Activated CD8-positive, alpha-beta memory T cell treated with anti-CD3 and anti-CD28 coated beads for 36 hours (primary cell): ENCODE measurements at places on chromosomes 4 and X. TPM values are rescaled to one million over a fixed set of nuclear protein-coding genes. Genes with fewer than 3 reads are reported as not detected.

SERTM2 gene
- total RNA-seq = not detected

AGA gene
- total RNA-seq = 17.1 TPM

MAGEC3 gene
- total RNA-seq = not detected

ESX1 gene
- 0.13 TPM for total RNA-seq

CUL4B gene
- total RNA-seq = 24.3 TPM

ZFX gene
- 30.9 TPM for total RNA-seq

FGA gene
- total RNA-seq = not detected

NHS gene
- 12.5 TPM for total RNA-seq

PHOX2B gene
- not detected for total RNA-seq

RTL9 gene
- total RNA-seq = not detected

AMOT gene
- total RNA-seq = 1.7 TPM

GAGE2A gene
- total RNA-seq = not detected

MAGEA8 gene
- not detected for total RNA-seq

ZNF81 gene
- total RNA-seq = 5.7 TPM

IBSP gene
- not detected for total RNA-seq
